ENCODE measurements at places on chromosomes 13 and 19.

- DNase-seq, result no peak
These were observed 11.6 kb downstream of the XAB2 start for GRCh38 chr19:7617735-7618134.

DNA sequence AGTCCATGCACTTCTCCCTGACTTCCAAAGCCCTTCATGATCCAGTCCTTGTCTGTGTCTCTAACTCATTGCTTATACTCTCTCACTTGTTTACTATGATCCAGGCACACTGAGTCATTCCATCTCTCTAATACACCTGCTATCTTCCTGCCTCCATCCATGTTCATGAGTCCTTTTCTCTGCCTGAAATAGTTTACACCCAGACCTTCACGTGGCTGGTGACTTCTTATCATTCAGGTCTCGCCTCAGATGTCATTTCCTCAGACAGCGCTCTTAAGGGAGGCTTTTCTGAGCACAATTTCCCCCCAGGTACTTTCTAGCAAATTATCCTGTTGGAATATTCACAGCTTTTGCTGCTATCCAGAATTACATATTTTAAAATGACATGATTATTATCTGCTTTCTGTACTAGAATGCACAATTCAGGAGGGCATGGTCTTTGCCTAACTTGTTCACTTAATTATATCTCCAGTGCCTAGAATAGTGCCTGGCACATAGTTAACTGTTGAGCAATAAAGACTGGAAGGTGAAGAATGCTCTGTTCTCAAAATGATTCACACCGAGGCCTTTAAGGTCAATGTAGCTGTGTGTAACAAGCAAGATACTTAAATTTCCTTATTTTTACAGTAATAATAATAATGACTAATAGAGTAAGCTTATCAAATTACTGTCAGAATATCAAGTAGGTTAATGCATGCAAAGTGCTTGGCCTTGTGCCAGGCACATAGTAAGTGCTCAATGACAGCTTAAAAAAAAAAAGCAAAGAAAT, 183.7 kb upstream of the SPRY2 start:
- no peak for DNase-seq

DNA sequence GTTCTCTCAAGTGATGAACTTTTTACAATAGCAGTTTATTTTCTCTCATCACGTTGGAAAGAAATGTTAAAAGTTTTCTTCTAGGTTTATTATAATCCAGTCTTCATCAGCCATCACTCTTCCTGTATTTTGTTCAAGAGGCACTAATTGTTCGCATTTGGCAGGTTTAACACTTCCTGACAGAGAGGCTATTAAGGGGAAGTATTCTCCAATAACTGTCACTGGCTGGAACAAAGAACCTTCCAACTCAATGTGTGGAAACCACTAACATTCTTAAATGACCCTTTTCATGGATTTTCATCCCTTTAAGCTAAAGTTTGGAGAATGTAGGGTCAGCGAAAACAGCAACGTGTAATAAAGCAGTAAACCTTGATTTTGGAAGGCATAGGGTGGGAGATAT, 145.1 kb downstream of the PCCA start:
- DNase-seq, result no peak

DNA sequence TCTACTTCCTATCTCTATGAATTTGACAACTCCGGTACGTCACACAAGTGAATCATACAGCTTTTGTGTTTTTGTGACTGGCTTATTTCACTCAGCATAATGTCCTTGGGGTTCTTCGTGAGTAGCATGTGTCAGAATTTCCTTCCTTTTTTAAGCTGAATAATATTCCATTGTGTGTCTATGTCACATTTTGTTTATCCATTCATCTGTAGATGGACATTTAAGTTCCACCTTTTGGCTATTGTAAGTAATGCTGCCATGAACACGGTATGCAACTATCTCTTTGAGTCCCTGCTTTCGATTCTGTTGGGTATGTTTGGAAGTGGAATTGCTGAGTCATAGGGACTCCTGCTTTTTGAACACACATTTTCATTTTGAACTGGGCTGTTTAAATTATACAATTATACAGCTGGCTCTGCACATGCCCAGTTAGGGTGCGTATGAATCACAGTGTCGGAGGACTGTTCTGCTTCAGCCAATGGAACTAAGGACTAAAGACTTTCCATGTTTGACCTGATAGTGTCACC, 43.0 kb upstream of the C13orf42 start:
- DNase-seq, result no peak

GRCh38 chr13:57624565-57625435, 6.7 kb upstream of the PCDH17 start:
- no peak for DNase-seq

DNA sequence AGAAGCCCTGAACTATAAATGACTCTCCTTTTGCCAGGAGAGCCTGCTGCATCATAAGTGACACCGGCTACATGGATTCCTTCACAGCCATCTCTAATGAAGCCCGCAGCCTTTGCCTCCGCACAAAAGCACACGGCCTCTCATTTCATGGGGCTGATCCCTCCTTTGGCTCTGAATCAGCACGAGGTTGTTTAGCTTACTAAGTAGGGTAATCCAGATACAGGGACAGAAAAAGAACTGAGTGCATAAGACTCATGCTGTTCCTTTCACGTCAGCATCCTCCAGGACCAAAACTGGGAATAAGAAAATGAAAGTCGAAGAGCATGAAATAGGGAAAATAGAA, 136.3 kb downstream of the DCT start:
- DNase-seq, result no peak

- no peak for DNase-seq
These were observed 1.5 kb downstream of the ACP4 start for GRCh38 chr19:50791594-50792271.

DNA sequence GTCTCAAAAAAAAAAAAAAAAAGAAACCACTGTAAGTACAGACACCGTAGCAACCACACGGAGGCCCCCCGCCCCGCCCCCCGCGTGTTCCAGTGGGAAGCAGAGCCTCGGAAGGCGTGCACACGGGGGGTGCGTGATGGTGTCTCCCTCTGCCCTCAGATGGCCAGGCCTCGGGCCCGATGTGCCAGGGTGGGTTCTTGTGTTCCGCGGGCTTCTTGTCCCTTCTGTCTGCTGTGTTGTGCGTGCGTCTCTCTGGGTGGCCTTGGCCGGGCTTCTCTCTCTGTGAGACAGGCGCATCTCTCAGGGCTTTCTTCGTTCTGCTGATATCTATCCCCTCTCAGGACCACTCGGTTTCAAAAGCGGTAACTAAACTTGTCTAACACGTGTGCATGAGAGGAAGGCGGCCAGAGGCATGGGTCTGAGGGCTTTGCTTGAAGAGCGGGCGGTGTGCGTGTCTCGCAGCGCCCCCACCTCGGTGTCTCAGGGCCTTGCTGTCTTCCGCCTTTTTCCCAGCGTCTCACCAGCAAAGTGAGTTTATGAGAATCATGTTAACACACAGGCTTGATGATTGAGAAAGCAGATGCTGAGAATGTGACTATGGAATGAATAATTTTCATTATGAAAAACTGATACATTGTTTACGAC, 12.6 kb downstream of the ATP11A start:
- DNase-seq, result no peak

- no peak for DNase-seq
These were observed 686 bp upstream of the RNF126 start for GRCh38 chr19:663682-664117.

- DNase-seq, result no peak
These were observed 1.6 kb downstream of the ZNF579 start for GRCh38 chr19:55578761-55579747.

- DNase-seq, result no peak
These were observed 267.3 kb downstream of the FGF9 start for GRCh38 chr13:21938168-21938567.

GRCh38 chr19:47093254-47093653, 20.3 kb downstream of the ZC3H4 start:
- no peak for DNase-seq

DNA sequence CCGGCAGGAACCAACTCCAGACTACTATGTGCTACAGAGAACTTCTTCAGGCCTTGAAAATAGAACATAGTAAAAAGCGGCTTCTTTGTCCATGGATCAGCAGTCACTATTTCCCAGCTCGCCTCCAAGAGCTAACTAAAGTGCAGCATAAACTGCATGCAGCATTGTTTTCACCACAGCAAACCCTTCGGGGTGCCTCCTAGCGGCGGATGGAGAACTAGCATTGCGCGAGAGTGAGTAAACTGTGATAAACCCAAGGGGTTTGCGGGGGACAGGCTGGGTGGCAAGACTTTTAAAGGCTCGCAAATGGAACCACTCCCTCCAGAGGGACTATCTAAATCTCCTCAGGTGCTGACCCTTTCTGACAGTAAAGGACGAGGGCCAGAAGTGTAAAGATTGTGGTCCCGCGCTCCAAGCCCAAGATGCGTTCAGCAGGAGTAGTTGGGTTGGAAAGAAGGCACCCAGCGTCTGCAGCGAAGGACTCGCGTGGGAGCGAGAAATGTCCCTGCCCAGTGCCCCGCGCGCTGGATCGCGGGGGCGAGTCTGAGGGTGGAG, 21.5 kb upstream of the SGCG start:
- no peak for DNase-seq

GRCh38 chr13:99000137-99000536, 22.3 kb upstream of the DOCK9 start:
- no peak for DNase-seq

GRCh38 chr13:99658261-99658991, 157.2 kb downstream of the TM9SF2 start:
- DNase-seq, result no peak

DNA sequence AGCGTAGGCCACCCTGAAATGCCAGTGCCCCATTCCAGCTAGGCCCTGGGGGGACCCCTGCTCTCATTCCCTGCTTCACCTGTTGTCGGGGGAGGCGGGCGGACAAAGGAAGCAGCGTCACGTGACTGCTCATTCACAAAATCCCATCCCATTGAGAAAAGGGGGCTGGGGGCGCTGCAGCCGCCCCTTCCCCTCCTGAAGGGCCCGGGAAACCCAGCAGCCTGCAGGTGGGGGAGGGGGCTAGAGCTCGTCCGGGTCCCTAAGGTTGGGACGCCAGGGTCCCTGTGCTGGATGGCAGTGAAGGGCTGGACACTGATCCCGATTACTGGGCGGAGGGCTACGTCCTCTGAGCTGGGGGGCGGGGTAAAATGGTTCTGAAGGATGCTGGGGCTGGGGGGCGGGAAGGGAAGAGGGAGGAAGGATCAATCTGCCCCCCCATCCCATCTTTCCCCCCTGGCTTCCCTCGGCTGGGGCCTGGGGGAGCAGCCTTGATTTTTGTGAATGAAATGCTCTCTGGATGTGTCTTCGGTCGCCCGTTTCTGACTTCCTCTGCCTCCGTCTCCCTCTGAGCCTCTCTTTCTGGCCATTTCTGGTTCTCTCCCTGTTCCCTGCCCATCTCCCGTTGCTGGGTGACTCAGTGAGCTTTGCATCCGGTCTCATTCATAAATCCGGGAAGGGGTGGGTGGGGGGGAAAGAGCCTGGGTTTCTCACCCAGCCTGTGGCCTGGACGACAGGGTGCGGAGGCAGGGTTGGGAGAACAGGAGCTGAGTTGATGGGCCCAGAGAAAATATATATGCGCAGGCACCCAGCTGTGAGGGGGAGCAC, 816 bp downstream of the SPRED3 start:
- no peak for DNase-seq

DNA sequence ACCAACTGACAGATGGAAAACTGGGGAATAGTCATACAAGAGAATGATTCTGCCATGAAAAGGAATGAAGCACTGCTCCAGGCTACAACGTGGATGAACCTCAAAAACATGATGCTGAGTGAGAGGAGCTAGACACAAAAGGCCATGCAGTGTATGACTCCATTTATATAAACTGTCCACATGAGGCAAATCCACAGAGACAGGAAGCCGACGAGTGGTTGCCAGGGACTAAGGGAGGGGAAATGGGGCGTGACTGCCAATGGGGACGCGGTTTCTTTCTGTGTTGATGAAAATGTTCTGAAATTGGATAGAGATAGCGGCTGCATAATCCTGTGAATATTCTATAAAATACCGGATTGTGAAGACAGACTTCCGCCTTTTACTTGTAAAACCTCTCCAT, 10.2 kb downstream of the SMIM7 start:
- no peak for DNase-seq

Data from cortex of kidney (tissue), 1 donor.